ENCODE measurements at places on chromosomes 3 and 15.
A peak's percentile ranks its signal among the peaks of the same experiment; 100 is the strongest.

DNA sequence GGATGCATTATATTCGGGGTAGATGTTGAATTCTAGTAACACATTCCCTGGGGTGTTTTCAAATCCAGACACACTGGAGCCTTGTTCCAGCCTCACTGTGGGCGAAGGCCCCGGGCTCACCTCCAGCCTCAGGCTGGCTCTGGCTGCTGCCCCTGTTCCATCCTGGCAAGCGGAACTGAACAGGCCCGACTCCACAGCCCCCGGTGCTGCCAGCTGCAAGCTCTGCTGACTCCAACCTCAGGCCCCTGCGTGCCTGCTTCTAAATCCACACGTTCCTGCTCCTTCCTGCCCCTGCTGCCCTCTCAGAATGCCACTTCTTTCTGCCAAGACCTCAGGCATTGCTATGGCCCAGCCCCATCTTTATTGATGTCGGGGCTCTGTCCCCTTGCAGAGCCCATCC is 90.6 kb downstream of the LIPC start:
- DNase-seq: no peak

- peak; percentile 84 for DNase-seq
Observed at GRCh38 chr3:100463002-100463401, 29.4 kb upstream of the TMEM45A start.

DNA sequence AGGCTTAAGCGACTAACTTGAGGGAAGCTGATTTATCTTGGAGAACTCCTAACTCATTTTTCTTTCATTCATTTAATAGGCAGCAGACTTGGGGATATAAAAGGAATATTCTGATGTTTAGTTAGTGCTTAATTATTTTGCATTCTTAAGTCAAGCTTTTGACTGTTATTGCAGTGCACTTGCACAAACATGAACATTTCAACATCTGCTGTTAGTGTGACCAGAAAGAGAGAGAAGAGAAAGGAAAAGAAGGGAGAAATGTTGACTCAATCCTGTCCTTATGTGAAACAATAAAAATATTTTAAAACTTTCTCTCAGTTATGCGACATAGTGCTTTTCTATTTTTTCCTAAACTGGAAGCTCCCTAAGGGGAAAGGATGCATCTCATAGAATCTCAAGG is 507.8 kb downstream of the LPP start:
- no peak for DNase-seq

- peak; percentile 65 for DNase-seq
Observed at GRCh38 chr3:71905426-71905825, 120.5 kb upstream of the PROK2 start.

DNA sequence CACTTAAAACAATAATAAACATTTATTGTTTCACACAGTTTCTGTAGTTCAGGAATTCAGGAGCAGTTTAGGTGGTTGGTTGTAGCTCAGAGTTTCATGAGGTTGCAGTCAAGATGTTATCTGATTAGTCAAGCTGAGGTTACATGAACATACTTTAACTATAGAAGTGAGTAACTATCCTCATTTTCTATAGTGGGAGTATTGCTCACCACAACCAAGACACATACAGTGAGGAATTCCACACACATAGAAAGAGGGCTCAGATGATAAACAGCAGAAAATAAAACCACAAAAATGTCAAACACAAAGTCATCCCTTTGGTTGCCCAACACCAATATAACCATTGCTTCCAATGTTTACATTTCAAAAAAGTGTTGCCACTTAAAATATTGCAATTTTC is 13.6 kb downstream of the SCN11A start:
- DNase-seq: no peak

DNA sequence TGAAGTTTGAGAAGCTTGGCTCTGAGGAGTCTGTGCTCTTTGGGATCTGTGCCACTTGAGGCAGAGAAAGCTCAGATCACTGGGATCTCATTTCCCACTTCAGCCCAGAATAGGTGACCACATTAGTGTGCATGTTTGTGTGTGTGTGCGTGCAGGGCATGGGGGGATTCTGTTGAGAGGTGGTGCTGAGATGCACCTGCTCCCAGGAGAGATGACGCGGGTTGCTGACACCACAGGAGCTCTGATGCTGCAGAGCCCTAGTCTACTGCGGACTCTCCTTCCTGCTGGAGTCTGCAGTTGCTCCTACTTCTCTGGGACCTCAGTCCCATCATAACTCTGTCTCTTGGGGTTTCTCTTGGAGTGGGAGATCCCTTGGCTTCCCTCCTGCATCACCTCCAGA is 14.7 kb upstream of the CTXND1 start:
- no peak for DNase-seq

DNA sequence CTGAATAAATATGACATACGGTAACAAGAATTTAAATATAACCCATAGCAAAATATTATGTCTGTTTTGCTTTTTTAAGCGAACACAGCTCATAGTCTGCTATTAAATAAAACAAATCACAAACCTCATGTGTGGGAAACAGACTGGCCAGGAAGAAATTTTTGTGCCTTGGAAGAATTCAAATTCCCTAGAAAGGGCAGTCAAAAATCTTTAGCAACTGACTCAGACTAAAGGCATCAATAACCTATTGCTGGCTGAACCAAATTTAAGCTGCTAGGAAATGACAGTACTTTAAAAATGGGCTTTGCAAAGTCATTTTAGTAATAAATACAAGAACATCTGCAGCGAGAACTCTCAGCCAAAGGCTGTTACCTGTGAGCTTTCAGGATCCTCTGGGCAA is 151.4 kb downstream of the PLD1 start:
- DNase-seq: no peak

- DNase-seq: no peak
Observed at GRCh38 chr15:35443376-35443775, 102.6 kb downstream of the DPH6 start.

GRCh38 chr3:146331967-146332366 is 81.1 kb upstream of the PLSCR4 start:
- no peak for DNase-seq
